Mammary microvascular endothelial cell (primary cell): ENCODE measurements at places on chromosomes 12 and 14. TPM values are rescaled to one million over a fixed set of nuclear protein-coding genes. Genes with fewer than 3 reads are reported as not detected.

The BBOF1 gene
- total RNA-seq, result 0.73 and 1.0 TPM in 2 replicates

The RD3L gene
- total RNA-seq, result not detected in 2 replicates

The TBX3 gene
- 25.9 and 32.1 TPM in 2 replicates for total RNA-seq

The INSM2 gene
- total RNA-seq, result not detected in 2 replicates

The SPSB2 gene
- 3.2 and 3.9 TPM in 2 replicates for total RNA-seq

The GLT1D1 gene
- not detected in 2 replicates for total RNA-seq

The FAIM2 gene
- not detected in 2 replicates for total RNA-seq

The SUPT16H gene
- total RNA-seq, result 64.9 and 66.9 TPM in 2 replicates

The ITGA7 gene
- 0.07 and 0.30 TPM in 2 replicates for total RNA-seq

The XRCC3 gene
- total RNA-seq, result 24.7 and 32.0 TPM in 2 replicates

The TAS2R31 gene
- total RNA-seq, result 0.15 TPM in 1 of 2 replicates, not detected in the other

The MARCHF9 gene
- 1.3 and 2.8 TPM in 2 replicates for total RNA-seq

The GALC gene
- total RNA-seq, result 10.6 and 11.7 TPM in 2 replicates

The RFLNA gene
- not detected in 2 replicates for total RNA-seq

The SHMT2 gene
- 113 and 130 TPM in 2 replicates for total RNA-seq

The GPRC5A gene
- 50.8 and 57.3 TPM in 2 replicates for total RNA-seq

The DLST gene
- total RNA-seq, result 63.0 and 71.6 TPM in 2 replicates

The GAS2L3 gene
- total RNA-seq, result 25.5 and 25.6 TPM in 2 replicates

The CLBA1 gene
- total RNA-seq, result 2.9 and 3.0 TPM in 2 replicates

The SLC25A21 gene
- under 0.01 and 0.84 TPM in 2 replicates for total RNA-seq

The PDZRN4 gene
- not detected in 2 replicates for total RNA-seq

The DNAL1 gene
- 5.3 and 10.7 TPM in 2 replicates for total RNA-seq

The BMP4 gene
- 95.3 and 102 TPM in 2 replicates for total RNA-seq

The SOX5 gene
- 0.10 TPM in 1 of 2 replicates, not detected in the other for total RNA-seq

The PRH2 gene
- total RNA-seq, result not detected in 2 replicates

The SLCO1A2 gene
- not detected in 2 replicates for total RNA-seq

The SLC16A7 gene
- total RNA-seq, result 6.6 and 6.7 TPM in 2 replicates

The CEBPE gene
- total RNA-seq, result not detected in 2 replicates

The SLC7A8 gene
- not detected in 2 replicates for total RNA-seq

The SPTB gene
- total RNA-seq, result not detected in 2 replicates

The MMP17 gene
- total RNA-seq, result 14.0 and 16.0 TPM in 2 replicates

The ABCC9 gene
- 0.05 and 0.07 TPM in 2 replicates for total RNA-seq

The OAS3 gene
- total RNA-seq, result 94.5 and 102 TPM in 2 replicates

The TMEM30B gene
- 0.10 and 0.20 TPM in 2 replicates for total RNA-seq

The HOXC5 gene
- not detected in 2 replicates for total RNA-seq

The OTX2 gene
- total RNA-seq, result not detected in 2 replicates

The EMC9 gene
- total RNA-seq, result 15.7 and 22.2 TPM in 2 replicates

The PRICKLE1 gene
- total RNA-seq, result 9.4 and 11.1 TPM in 2 replicates

The OVCH1 gene
- not detected in 2 replicates for total RNA-seq

The KRT72 gene
- total RNA-seq, result not detected in 2 replicates

The CCDC184 gene
- total RNA-seq, result not detected in 2 replicates

The CD4 gene
- not detected in 2 replicates for total RNA-seq
